ENCODE measurements at places on chromosomes 7 and 10.

DNA sequence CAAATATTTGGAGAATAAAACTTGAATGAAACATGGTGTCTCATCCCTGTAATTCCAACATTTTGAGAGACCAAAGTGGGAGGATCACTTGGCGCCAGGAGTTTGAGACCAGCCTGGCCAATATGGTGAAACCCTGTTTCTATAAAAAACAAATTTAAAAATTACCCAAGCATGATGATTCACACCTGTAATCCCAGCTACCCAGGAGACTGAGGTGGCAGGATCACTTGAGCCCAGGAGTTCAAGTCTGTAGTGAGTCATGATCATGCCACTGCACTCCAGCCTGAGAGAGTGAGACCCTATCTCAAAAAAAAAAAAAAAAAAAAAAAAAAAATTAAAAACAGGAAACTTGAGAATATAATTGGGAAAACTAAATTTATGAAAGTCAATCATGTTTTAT is 481.1 kb downstream of the SEMA3D start:
- no peak for DNase-seq

DNA sequence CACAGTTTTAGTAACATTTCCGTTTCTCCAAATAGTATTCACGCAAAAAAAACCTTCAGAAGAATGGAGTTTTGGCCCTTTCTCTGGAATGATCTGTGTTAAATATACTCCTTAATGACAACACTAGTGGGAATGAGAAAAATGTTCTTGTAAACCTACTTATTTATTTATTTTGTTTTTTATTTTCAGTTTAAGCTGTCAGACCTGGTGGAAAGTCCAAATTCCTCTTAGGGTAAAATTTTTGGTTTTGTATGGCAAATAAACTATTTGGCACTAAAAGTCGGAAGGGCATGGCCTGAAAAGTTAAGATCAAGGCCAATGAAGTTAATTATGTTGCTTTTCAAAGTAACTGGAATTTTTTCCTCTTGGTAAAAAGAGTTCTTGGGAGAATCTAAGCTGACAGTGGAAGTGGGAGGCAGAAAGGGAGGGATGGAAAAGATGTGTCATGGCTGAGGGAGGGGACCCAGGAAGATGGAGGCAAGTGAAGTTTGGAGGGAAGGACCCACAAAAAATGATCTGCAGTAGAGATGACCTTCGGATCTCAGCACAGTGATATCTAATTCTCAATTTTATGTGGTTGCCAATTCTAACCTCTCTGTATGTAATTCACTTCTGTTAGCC is 33.5 kb upstream of the VPS41 start:
- DNase-seq, result no peak

GRCh38 chr10:102147561-102147960 is 4.6 kb upstream of the NOLC1 start:
- DNase-seq, result no peak

GRCh38 chr7:4556868-4557793 is 125.0 kb upstream of the FOXK1 start:
- no peak for DNase-seq

DNA sequence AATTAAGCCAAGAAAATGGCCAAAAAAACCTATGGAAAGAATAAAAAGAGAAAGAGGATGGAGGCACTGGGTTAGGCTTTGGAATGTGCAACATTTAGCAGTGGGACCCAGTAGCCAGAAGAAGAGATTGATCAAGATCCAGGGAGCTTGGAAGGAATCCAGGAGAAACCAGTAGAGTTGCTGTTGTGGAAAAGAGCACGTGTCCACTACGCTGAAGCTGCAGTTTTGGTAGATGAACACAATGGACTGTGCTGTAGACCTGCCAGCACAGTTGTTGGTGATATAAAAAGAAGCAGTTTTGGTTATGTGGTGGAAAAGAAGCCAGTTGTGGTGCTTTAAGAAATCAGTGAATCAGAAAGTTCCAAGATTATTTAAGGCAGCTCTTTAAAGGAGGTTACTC is 802.2 kb upstream of the POM121L12 start:
- DNase-seq, result no peak

Measured in cortex of kidney (tissue), 1 donor.